ENCODE measurements at places on chromosomes 5 and 9.

DNA sequence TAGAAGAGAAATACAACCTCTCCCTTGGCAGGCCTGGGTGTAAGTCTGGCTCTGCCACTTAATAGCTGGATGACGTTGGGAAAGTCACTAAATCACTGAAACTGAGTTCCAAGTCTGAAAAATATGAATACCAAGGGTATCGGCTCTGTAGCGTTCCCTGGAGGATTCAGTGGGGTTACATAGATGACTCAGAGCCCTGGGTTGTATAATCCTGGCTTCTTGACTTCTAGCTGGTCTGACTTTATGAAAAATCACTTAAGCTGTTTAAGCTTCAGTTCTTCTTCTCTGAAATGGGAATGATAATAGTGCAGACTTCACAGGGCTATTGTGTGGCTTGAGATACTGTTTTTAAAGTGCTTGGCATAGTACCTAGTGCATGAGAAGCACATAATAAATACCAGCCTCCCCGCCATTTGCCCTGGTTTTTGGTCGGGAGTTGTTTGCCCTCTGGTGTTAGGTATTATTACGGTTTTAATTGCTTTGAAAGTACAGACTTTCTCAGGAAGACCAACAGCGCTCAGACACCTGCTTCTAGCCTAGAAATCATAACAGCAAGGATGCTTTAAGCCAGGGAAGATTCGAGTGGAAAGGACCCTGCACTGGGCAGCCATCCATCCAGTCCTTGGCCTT lies 43.0 kb downstream of the CYFIP2 start:
- no peak for DNase-seq

DNA sequence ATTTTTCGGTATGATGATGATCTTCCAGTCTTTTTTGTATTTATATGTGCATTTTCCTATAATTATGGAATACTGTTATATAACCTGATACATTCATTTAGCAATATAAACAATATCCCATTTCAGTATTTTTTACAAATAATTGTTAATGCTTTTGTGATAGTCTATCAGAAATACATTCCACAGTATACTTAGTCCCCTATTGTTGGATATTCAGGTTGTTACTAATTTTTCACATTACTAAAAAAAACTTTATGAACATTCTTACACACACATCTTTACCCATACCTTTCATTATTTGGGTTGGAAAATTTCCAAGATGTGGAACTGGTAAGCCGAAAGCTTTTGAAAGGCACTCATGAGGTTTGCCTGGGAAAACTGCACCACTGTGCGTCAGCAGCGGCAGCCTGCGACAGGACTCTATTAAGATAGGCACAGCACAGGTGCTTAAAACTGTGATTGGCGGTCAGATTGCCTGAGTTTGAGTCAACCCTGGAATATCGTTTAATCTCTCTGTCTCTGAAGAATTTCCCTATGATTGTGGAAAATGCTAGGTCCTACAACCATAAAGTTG lies 147.5 kb upstream of the ERCC6L2 start:
- no peak for DNase-seq

DNA sequence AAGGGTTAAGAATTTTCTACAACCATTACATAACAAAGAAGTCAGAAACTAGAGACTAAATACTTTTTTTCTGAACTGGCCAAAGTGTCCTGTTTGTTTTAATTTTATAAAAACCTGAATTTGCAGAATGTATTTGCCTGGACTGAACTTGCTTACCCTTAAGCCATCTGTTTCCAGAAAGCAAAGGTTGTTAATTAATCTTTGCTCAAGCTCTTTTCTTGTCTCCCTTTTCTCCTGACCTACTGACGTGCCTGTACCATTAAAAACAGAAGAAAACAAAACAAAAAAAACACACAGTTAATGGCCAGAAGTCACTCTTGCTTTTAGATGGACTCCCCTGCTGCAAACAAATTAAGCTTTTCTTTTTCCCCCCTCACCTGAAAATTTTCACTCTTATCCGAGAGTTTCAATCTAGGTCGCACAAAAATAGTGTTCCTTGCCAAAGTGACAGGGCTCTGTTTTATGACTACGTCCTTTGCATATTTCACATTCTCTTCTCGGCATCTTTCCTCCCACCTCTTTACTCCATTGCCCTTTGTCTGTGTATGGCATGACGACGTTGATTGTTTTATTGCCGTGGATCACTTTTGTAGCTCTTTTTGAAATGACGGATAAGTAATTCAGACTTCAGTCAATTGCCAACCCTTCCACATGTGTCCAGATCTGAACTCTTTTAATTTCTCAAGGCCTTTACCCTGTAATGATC lies 333.8 kb upstream of the GRIN3A start:
- DNase-seq: no peak

DNA sequence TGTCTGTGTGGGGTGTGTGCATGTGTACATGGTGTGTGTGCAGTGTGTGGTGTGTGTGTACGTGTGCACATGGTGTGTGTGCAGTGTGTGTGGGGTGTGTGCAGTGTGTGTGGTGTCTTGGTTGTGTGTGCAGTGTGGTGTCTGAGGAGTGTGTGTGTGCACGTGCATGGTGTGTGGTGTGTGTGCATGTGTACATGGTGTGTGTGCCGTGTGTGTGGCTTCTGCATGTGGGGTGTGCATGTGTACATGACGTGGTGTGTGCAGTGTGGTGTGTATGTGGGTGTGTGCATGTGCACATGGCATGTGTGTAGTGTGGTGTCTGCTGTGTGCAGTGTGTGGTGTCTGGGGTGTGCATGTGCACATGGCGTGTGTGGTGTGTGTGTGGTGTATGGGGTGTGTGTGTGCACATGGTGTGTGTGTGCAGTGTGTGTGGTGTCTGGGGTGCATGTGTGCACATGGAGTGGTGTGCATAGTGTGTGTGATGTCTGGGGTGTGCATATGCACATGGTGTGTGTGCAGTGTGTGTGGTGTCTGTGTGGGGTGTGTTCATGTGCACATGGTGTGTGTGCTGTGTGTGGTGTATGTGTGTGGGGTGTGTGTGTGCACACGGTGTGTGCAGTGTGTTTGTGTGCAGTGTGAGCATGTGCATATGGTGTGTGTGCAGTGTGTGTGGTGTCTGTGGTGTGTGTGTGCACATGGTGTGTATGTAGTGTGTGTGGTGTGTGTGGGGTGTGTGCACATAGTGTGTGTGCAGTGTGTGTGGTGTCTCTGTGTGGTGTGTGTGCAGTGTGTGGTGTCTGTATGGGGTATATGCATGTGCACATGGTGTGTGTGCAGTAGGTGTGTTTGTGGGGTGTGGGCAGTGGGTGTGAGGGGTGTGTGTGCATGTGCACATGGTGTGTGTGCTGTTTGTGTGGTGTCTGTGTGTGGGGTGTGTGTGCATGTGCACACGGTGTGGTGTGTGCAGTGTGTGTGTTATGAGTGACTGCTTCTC lies 40.6 kb upstream of the ZNG1F start:
- no peak for DNase-seq
